ENCODE measurements at places on chromosomes 5 and 9.

GRCh38 chr5:168260353-168261226 lies 30.9 kb upstream of the WWC1 start:
- DNase-seq, result no peak

DNA sequence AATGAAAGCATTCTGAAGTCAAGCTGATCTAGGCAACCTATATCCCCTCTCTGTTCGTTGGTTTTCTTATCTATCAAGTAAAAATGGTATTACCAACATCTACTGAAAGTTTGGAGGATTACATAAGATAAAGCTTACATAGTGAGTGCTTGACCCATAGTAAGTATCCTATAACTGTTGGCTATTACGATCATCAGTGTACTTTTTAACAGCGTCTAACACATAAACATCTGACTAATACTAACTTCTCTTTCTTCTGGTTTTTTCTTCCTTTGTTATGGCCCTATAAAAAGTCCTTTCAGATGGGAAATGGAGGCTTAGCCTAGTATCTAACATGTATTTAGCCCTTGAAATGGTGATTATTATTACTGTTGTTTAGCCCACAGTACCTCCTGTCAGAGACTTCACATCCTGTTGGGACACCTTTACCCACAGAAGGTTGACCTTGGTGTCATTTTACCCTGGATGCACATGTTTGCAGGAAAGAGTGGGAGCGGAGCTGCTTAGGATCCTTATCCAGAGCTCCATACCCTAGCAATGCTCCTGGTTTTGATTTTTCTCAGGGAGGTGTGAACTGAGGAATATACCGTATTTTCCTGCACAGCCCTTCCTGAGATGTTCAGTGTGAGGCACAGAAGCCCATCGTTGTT lies 6.0 kb downstream of the INSYN2B start:
- no peak for DNase-seq

- DNase-seq, result no peak
These were observed 607.6 kb downstream of the PTPRD start for GRCh38 chr9:10005206-10005605.

GRCh38 chr9:132694144-132694543 lies 23.9 kb downstream of the GTF3C4 start:
- peak; percentile 72 for DNase-seq

- no peak for DNase-seq
These were observed 36.1 kb upstream of the COL5A1 start for GRCh38 chr9:134605351-134605965.

DNA sequence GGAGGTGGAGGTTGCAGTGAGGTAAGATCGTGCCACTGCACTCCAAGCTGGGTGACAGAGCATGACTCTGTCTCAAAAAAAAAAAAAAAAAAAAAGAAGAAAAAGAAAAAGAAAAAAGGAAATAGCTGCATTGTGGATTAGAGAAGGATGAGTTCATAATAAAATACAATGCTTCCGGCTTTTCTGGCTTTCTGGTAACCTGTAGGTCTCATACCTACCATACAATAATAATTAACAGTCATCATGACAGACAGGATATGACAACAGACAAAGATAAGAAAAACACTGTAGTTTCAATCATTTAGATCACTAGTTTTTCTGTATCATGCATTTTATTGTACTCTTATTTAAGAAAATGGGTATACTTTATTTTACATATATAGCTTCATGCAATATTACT lies 40.7 kb upstream of the TRPM3 start:
- DNase-seq, result no peak

DNA sequence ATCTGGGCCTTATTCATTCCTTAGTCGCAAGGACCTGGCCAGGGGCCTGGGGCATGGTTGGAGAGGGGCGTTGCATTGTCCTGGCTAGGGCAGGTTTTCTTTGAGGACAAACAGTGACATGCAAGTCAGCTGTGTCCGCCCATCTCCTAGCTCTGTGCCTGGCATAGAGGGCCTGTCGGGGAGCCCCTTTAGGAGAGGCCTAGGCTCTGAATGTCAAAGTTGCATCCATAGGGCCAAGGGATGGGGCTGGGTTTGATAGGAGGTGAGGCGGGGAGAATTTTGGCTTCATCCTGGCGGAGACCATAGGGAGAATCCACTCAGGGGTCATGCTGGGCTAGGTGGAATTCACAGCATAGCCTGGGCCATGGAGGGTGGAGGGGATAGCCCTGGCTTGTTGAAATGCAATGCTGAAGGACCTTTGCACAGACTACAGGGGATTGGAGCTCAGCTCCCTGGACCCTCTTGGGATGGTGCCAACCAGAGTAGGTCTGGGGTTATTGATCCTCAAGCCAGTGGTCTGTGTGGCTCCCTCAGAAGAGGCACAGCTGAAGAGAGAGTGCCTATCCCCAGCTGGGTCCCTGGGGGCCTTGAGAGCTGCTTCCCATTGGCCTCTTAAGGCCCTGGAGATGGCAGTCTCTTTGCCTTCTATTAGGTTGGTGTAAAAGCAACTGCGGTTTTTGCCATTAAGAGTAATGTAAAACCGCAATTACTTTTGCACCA lies 104.0 kb downstream of the RGS3 start:
- no peak for DNase-seq

DNA sequence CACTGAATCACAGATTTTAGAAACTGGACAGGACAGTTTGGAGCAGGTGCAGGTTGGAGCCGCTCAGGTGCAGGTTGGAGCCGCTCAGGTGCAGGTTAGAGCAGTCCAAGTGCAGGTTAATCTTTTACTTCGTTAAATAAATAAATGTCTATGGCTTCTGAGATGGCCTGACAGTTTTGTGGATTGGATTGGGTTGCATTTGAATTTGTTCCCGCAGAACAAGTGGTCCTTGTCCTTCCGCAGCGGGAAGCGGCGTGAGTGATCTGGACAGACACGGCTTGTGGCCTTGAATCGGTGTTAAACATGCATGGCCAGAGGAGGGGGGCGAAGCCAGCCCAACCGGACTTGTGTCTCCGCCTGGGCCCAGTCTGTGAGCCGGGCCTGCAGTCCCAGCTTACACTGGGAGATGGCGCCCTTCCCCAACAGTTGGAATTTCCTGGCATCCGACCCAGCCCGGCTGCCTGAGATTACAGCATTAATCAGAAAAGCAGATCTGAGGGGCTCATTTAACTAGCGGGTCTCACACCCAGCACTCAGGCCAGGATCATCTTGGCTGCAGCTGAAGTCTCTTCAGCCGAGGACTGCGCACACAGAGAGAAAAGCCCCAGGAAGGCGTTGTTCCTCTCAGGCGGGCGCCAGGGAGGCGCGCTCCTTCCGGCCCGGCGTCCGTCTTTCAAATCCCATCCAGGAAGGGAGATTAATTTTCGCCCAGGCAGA lies 1.5 kb upstream of the OLFM1 start:
- DNase-seq, result peak; percentile 63

- DNase-seq, result no peak
These were observed 15.8 kb upstream of the FCN2 start for GRCh38 chr9:134864821-134865190.

DNA sequence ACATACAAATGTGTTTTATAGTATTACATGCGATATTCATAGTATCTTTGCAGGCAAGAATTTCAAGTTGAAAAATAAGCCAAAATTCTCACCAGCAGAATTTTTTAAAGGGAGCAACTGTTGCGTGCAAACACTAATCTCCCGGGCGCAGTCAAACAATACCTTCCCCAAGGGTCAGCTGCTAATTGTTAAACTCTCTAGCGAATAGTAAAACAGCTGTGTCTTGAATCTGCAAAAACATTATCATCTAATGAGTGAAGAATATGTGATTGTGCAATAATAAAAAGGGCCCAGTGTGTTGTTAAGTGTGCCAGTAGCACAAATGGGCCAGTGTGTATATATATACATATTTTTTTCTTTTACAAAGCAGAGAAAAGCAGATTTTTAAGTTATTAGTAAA lies 131.4 kb downstream of the CCDC192 start:
- DNase-seq, result no peak

DNA sequence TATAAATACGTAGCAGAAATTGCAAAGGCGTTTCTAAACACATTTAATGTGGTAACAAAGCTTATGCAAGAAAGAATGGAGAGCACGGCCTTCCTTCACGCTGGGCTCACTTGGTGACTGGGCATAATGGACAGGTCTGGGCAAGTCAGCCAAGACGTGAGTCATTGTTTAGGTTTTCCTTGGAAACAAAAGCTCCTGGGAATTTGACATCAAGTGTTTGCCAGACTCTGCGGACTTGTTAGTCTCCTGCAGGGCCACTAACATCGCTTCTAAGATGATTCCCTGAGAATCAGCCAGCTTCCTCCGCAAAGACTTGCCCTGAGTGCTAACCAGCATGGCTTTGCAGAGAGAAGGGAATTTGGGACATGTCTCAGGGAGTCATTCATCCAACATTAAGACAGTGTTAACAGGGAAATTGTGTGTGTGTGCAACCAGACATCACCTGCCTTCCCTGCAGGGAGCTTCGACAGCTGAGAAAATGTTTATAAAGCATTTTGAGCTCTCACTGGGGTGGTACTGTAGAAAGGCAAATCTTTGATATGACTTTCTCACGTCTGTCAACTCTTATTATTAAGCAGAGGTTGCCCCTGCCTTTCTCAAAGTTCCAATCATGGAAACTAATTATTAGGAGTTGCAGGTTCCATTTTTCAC lies 182.5 kb downstream of the NTRK2 start:
- DNase-seq, result no peak

DNA sequence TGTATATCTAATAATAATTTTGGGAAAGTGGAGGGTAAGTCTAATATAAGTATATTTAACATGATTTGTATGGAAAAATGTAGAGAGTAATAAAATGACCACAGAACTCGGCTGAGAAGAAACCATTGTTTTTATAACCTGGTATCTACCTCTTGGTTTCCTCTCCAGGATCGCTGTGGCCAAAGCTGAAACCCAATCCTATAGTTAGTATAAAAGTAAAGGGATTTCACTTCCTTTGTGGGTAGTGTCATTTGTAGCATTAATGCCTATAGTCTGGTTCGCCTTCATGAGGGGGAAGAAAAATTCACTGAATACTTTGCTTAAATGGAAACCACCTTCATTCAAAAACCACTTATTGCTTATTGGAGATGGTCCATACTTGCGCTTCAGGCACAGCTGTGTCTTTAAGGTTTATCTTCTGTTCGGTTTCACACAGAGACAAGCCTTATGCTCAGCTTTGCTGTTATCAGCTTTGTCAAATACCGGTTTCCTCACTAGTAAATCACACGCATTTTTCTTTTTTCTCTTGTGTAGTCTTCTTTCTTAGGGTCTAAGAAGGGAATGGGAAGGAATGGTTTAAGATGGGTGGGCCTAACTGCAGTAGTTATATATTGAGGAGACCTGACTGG lies 12.1 kb downstream of the PIK3R1 start:
- no peak for DNase-seq

- DNase-seq, result no peak
These were observed 347.9 kb upstream of the SEMA6A start for GRCh38 chr5:116922532-116922931.

- DNase-seq, result no peak
These were observed 24.8 kb upstream of the RLN1 start for GRCh38 chr9:5364294-5365024.

GRCh38 chr9:16524078-16524477 lies 346.4 kb downstream of the BNC2 start:
- no peak for DNase-seq

DNA sequence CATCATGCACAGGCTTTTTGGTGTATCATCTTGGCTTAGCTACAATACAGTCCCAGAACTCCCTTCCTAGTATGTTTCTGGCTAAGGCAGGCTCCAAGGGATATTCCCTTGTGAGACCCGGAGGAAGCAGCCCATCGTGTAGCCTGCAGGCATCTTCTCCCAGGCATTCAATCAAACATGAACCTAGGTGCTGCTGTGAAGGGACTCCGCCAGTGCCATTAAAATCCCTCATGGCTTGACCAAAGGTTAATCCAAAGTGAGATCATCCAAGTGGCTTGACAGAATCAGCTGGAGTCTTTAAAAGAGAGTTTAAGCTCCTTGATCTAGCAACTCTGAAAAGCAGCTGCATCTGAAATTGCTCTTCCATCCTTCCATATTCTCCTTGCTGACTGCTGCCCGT lies 333.9 kb downstream of the DIRAS2 start:
- DNase-seq, result no peak

DNA sequence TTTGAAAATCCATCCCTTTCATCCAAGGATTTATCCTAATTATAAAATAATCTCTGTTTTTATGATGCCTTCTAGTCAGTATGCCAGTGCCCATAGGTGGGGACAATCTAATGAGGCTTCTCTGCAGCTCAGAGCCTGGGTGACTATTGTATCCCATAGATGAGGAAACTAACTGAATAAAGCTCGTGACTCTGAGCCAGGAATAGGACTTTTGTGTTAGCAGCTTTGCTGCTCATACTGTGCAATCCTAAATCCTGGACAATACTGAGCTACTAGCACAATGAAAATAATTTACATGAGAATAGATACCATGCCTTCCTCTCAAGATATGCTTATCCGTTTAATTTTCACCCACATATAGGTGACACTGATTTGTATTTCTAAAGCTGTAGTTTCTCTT lies 443.0 kb downstream of the PLK2 start:
- DNase-seq, result no peak

DNA sequence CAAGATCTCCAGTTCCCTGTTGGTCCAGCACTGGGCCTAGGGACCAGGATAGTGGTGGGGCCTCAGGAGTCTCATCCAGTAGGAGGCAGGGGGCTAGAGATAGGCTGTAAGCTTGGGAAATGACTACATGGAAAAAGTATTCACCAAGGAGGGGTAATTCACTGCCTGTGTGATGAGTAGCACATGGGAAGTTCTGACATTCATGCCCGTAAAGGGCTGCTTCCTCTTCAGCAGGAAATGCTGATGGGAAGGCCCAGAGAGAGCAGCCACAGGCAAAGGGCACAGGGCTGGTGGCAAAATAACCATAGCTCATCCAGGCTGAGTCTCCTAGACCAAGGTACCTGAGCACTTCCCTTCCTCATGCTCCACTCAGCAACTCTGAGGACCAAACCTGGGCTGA lies 23.1 kb upstream of the FRRS1L start:
- DNase-seq, result no peak

GRCh38 chr9:138045541-138046490 lies 168.2 kb downstream of the CACNA1B start:
- DNase-seq, result no peak

GRCh38 chr5:168408561-168409305 lies 77.5 kb upstream of the RARS1 start:
- DNase-seq, result no peak

DNA sequence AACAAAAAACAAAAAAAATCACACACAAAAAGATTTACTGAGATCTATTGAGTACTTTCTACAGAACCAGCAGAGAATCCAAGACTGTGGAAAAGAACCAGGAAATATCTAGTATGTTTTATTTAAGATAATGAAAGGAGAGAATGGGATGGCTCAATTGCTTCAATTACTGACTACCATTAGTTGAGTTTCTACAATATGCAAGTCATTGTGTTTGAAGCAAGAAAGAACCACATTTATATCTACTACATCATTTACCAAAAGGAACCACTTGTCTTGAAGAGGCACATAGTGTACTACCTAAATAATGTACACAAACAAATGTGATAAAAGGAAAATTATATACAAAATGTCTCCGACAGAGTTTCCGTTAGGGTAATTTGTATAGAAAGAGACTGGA lies 325.9 kb upstream of the TNC start:
- no peak for DNase-seq

GRCh38 chr9:90070056-90070455 lies 465.2 kb downstream of the GADD45G start:
- DNase-seq, result no peak

Measured in common myeloid progenitor, CD34-positive (primary cell).